AML-193 (cell line): ENCODE measurements at places on chromosomes 12 and 14.
A peak's percentile ranks its signal among the peaks of the same experiment; 100 is the strongest.

- DNase-seq: no peak
Measured at GRCh38 chr12:123151457-123152454, 866 bp upstream of the PITPNM2 start.

GRCh38 chr12:64387197-64387816, 3.3 kb downstream of the C12orf56 start:
- no peak for DNase-seq

DNA sequence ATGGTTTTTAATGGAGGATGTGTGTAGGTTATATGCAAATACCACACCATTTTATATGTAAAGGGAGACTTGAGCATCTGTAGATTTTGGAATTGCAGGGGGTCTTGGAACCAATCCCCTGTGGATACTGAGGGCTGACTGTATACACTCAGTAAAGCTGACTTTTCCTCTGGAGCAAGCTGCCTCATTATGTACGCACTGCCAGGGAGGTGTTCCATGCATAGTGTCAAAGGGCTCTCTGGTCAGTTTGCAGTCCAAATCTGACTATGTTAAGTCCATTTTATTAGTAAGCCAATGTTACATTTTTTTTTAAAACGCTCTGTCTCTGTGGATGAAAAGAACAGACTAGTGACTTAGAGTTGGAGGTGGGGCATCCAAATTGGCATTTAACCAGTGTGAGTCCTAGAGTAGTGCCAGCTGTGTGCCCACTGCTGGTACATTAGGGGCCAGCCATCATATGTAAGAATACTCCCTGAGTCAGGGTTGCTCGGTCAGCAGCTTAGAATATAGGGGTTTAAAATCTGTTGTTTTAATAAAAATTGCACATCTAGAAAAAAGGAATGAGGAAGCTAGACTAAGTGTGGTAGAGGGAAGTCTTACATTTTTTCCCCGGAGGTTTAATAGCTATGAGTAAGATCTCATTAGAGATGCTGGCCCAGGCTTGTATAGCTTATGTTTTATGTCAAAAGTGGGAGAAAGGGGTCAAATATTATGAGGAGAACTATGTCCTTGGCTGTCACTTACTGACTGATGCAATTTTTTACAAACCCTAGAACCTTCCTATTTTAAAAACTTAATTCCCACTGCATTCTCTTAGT, 87.0 kb downstream of the TESC start:
- no peak for DNase-seq

- DNase-seq: no peak
Measured at GRCh38 chr12:12486661-12487240, 75.9 kb downstream of the DUSP16 start.

- no peak for DNase-seq
Measured at GRCh38 chr12:62873826-62874448, 61.0 kb downstream of the PPM1H start.

GRCh38 chr12:68977909-68978610, 45.1 kb upstream of the CPM start:
- peak; percentile 9 for DNase-seq

GRCh38 chr12:10722502-10722904, 620 bp downstream of the YBX3 start:
- DNase-seq: no peak

DNA sequence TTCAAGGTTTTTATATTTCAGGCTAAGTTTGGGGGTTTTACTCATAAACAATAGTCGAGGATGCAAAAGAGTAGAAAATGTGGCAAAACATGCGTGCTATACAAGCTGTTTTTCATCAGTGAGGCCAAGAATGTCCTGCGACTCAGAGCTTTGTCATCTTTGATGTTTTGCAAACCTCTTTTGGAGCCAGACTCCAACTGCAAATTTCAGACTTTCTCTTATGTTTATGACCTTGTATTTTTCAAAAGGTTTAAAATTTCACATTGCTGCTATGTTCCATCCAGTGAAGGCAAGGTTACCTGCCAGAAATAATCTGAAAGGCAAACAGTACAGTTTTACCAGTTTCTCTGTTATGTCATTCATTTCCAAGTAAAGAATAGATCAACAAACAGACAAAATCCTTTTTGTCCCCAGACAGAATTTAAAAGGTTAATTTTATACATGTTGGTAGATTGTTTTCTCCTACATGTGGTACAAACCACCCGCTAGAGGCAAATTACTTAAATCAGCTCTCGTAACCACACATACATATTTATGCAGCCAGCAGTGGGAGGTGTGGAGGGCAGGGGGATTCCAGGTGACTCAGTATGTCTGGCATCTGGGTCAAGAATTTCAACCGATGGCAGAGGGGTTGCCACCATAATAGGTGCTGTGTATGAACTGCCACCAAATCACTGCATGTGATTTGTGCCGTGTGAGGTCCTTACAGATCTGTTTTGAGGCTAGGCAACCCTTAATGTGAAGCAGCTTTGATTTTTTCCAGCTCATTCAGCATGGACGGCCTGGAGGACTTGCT, 119.8 kb upstream of the CPM start:
- DNase-seq: no peak

- DNase-seq: no peak
Measured at GRCh38 chr14:98233656-98234055, 1038.3 kb downstream of the BCL11B start.

DNA sequence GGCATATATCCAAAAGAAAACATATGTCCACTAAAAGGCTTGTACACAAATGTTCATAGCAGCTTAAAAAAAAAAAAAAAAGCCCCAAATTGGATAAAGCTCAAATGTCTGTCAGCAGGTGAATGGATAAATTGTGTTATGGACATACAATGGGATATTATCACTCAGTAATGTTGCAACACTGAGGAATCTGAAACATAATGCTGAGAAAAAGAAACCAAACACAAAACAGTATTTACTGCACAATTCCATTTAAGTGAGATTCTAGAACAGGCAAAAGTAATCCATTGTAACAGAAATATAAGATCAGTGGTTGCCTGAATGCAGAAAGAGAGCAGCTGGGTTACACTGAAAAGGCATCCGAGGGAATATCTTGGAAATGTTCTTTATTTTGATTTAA, 117.9 kb downstream of the SLC15A5 start:
- DNase-seq: no peak

- DNase-seq: no peak
Measured at GRCh38 chr14:90034156-90034555, 27.6 kb upstream of the KCNK13 start.

DNA sequence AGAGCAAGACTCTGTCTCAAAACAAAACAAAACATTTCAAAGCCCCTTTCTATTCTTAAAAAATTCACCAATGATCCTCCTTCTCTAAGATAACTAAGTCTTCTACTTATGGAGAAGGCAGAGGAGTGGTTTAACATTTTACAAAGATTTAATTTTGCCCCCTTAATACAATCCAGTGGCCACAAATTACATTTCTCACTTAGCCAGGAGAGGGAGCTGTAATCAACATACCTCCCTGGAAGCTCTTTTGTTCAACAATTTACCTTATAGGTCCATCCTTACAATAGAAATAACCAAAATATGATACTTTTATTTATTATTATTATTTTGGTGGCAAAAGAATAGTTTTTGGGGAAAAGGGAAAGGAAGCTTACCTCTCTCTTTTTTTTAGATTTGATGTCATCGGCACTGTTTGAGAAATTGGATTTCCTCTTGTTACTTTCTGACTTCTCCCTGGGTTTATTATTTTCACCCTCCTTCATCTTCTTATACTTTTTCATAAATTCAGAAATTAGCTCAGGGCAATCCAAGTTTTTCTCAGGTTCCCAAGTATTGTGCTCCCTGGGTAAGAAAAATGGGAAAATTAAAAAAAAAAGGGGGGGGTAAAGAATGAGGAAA, 28.1 kb downstream of the CBX5 start:
- DNase-seq: peak; percentile 55

- no peak for DNase-seq
Measured at GRCh38 chr12:77938301-77938700, 107.6 kb downstream of the NAV3 start.

DNA sequence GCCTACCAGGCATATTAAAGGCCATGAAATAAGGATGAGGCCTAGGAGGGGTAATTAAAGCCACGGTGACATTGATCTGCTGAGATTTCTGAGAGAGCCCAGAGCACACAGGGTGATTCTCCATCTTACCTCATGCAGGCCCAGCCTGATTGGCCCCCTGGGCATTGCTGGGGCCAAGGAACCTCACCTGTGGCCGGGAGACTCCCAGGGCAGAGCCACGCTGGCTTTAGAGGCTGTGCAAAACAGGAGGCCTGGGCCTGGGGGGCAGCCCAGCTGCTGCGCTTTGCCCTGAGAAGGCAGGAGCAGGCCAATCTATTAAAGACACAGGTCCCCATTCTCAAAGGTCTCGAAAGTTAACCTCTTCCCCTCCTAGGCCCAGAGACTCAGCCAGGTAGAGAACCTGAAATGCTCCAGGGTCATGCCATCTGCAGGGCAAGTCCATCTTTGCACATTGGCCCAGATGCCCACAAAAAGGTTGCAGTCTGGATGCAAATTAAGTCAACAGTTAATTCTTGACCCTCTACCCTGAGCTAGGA, 1099.7 kb downstream of the BCL11B start:
- no peak for DNase-seq

- DNase-seq: peak; percentile 67
Measured at GRCh38 chr12:9808504-9808903, 18.8 kb upstream of the KLRF1 start.

GRCh38 chr12:47802312-47802711, 17.4 kb downstream of the HDAC7 start:
- no peak for DNase-seq

GRCh38 chr12:116053479-116054200, 223.9 kb downstream of the MED13L start:
- peak; percentile 39 for DNase-seq

DNA sequence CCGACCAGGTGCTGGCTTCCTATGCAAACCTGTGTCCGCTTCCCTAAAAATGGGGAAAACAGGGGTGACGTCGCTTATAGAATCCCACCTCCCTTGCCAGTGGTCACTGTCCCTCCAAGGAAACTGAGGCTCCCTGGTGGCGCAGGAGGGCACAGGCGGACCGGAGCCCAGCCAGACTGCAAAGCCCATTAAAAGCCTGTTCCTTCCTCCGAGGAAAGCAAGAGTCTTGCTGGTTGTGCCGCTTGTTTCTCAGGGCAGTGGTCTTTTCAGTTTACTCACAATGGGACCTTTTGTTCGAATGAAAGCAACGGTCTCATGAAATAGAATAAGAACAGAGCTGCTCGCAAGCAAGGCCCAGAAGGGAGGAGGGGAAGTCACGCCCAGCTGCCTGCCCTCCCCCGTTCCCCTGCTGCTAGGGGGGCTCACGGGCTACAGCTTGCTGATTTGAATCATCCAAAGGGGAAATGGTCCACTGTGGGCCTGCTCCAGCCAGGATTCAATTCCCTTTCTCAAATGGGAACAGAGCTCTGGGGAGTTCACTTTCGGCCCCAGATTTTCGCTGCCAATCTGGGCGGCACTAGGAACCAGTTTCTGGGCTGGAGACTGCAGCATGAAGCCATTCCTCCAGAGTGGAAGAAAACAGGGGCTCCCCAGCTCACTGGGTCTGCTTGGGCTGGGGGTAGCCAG, 4.6 kb upstream of the SELPLG start:
- DNase-seq: no peak

DNA sequence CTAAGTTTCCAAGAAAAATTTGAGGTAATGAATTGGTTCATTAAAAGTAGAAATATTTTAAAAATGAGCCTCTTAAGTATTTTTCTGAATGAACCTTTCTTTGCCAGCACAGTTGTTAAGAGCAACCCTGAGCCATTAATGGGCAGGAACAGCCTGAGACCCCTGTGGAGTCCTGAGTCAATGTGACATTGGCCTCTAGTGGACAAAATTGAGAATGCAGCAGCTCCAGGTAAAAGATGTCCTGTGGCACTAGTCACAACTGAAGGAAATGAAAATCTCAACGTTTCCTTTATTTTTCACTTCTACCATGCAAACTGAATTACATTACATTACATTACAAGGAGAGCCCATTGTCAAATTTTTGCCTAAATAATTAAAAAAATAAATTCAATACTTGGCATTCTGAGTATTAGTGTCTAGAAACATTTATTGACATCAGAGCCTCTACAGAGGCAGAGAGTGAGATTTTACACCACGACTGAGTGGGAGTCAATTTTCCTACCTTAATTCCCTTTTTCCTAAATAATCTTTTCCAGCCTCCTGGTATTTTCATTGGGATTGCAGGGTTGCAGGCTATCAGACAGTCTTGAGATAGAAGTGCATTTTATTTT, 135.7 kb downstream of the PPM1H start:
- peak; percentile 54 for DNase-seq
